ENCODE measurements at places on chromosomes 4 and X.

DNA sequence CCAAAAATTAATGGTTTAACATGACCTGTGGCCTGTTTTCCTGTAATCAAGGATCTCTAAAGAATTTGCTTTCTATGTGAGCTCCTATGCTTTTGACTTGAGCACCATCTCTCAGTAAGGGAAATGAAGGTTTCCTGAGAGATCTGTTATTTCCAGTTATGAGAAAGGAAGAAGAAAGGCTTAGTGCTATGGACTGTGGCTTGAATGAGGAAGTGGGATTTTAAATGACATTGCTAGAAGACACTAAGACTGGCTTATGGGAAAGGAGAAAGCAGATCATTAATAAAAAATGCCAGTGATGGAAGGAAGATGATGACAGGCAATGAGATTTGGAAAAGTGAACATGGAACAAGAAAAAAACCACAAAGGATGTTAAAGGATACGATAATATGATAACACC lies 285.4 kb downstream of the OPHN1 start:
- DNase-seq = no peak

- no peak for DNase-seq
Observed at GRCh38 chrX:12425496-12425895, 287.2 kb downstream of the FRMPD4 start.

GRCh38 chrX:85052636-85053343 lies 49.1 kb downstream of the APOOL start:
- DNase-seq = no peak

GRCh38 chr4:159542296-159542695 lies 439.4 kb downstream of the RAPGEF2 start:
- no peak for DNase-seq

DNA sequence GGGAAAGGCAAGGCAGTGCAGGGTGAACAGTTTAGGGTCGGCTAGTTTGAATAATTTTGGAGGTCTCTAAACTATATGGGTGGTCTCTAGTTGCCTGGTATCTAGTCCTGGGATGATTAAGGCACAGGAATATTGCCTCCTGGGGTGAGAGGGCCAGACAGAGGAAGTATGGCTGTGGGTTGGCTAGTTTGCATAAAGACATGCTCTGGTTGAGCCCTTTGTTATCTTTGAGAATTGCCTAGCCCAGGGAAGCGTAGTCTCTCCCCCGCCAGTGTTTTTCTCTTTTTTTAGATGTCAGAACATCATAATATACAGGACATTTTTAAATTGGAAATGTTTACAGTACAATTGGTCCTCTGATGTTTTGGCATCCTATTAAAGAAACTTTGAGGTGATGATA lies 163.5 kb downstream of the PWWP3B start:
- no peak for DNase-seq

DNA sequence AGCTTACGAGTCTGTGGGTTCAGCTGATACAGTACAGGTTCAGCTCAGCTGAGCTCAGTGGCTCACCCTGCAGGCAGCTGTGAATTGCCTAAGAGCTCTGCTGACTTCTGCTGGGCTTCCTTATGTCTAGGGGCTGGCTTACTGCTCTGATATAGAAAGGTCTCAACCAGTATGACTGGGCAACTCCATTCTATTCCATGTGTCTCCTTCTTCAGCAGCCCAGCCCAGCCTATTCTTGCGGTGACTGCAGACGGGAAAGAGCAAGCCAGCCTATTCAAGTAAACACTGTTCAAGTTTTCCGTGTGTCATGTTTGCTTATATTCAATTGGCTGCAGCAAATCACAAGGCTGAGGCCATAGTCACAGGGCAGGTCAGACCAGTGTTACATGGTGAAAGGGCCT lies 615.4 kb upstream of the ZFP42 start:
- DNase-seq = no peak

- DNase-seq = no peak
Observed at GRCh38 chr4:141328560-141329173, 108.0 kb downstream of the ZNF330 start.

GRCh38 chr4:145796346-145796745 lies 116.4 kb downstream of the C4orf51 start:
- no peak for DNase-seq

DNA sequence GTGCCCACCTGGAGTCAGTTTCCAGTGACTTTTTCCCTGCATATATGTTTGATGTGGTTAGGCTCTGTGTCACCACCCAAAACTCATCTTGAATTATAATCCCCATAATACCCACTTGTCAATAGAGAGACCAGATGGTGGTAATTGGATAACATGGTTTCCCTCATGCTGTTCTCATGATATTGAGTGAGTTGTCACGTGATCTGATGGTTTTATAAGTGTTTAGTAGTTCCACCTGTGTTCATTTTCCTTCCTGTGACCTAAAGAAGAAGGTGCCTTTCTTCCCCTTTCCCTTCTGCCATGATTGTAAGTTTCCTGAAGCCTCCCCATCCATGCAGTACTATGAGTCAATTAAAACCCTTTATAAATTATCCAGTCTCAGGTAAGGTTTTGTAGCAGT lies 740.9 kb downstream of the ARAP2 start:
- no peak for DNase-seq

GRCh38 chr4:152104901-152105357 lies 344.1 kb upstream of the GATB start:
- no peak for DNase-seq

DNA sequence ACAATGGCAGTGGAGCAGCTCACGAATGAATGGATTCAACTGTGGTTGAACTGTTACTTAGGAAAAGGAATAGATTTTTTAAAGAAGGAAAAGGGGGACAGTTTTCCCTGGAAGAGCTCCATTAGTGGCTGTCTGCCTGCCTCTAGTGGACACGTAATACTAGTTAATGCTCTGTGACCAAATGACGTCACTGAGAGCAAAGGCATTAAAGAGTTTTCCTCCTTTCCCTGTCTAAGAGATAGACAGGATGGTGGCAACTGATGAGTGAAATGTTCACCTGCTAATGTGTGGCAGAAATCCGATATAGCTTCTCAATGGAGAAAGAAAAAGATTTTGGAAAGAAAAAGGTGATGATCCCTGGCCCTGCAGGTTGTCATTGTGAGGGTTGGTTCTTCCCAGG lies 52.3 kb upstream of the SCML1 start:
- DNase-seq = no peak

GRCh38 chr4:158934996-158935669 lies 166.3 kb downstream of the FNIP2 start:
- no peak for DNase-seq

DNA sequence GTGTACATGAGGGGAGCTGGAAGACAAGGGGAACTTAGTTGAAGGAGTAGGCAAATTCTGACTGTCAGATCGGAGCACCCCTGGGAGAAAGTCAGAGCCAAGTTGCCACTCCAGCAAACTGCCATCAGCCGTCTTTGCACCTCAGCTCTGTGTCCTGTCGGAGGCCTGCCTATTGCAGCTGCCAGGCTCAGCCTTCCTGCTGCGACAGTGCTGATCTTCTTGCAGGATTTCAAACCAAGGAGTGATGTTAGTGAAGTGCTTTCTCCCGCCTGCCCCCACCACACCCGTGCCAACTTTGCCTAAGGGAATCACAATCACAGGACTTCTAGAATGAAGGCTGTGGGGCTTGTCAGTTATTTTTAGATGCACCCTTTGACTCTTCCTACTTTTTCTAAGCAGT lies 185.3 kb downstream of the KIT start:
- DNase-seq = no peak

- DNase-seq = no peak
Observed at GRCh38 chr4:107008115-107008514, 28.0 kb downstream of the DKK2 start.

DNA sequence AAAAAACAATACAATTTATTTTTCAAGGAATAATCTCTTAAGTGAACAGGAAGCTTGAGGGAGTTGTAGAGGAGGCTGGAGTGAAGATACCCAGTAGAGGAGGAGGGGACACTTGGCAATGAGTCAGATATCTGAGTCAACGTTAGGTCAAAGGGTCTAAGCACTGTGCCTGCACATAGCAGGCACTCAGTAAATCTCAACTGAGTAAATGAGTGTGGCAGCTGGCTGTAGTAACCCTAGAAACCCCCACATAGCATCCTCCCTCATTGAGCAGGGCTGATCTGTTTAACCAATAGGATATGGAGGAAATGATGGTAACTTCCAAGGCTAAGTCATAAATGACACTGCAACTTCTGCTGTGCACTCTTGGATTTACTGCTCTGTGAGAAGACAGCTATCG lies 186.0 kb upstream of the FAM241A start:
- no peak for DNase-seq

DNA sequence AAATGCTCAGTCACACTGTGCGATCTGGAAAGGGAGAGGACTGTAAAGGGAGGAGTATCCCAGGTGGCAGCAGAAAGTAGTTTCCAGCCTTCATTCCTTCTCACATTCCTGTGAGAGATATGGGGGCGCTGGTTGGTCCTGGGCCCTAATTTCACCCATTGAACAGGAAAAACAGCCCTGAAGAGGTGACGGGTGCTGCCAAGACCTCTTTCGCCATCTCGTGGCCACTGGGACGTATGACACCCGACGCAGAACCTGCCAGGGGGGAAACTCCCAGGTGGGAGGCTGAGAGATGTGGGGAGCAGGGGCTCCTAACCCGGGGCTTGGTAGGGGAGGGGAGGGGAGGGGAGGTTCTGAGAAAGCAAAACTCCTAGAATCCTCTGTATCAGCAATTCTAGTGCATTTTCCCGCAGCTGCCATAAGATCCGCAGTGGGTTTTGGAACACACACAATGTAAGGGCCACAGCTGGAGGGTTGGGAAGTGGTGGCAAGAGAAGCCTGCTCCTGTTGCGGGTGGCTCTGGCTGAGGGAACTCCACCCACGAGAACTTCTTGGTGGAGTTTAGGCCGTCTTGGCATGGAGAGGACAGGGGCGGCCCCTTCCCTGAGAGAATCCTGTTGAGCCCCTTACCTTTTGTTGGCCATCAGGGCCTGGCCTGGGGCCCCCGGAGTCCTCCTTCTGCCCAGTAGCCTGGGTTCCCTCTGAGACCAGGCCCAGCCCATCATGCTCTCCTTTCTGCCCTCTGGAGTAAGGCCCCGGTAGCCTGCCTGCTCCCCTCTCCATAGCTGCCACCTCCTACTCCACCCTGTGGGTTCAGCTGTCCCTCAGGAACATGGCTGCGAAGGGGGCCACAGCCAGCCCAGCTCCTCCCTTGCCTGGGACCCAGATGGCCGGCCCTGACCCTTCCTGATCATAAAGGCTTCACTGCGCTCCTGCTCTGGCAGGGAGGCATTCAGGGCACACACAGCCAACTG lies 134.1 kb downstream of the OR13H1 start:
- peak; percentile 48 for DNase-seq

- DNase-seq = no peak
Observed at GRCh38 chrX:18666614-18667013, 5.3 kb downstream of the RS1 start.

GRCh38 chr4:53680598-53680997 lies 89.3 kb upstream of the LNX1 start:
- DNase-seq = no peak

GRCh38 chr4:174332741-174333493 lies 49.2 kb downstream of the CEP44 start:
- DNase-seq = no peak

DNA sequence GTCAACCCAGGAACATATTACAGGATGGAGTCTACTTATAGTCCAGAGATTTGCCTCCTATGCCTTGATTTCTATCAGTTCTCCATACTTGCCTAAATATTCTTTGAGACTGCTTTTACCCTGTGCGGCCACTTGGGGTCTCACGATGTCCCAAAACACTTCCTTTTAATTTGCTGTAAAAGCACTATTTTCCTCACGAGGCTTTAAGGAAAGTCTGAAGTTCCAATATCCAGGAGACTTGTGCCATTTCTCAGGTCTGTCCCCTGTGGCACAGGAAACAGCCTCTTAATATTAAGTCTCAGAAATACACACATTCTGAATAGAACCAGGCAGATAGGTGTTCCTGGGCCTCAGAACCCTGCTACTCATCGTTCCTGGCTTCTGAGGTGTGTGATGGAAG lies 142.9 kb downstream of the TMEM164 start:
- no peak for DNase-seq

GRCh38 chr4:5337731-5338130 lies 286.5 kb downstream of the STK32B start:
- no peak for DNase-seq

DNA sequence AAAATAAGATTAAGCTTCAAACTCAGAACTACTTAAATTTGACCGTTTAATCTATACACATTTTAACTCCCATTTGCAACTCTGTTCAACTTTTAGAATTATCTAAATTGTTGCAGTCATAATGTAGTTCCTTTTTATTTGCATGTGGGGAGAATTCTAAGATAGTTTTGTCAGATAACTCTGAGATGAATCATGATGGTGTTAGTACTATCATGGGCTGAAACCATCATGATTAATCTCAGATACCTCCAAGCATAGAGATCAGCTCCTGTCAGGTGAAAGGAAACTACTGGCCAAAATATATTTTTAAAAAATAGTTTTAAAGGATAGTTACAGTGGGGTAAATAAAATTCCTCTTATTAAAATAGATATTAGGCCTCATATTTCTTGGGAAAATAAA lies 39.0 kb downstream of the FBXO8 start:
- DNase-seq = no peak

- DNase-seq = no peak
Observed at GRCh38 chr4:141391293-141391692, 170.6 kb downstream of the ZNF330 start.

- DNase-seq = no peak
Observed at GRCh38 chr4:47974566-47974965, 41.9 kb downstream of the CNGA1 start.

- no peak for DNase-seq
Observed at GRCh38 chr4:132344924-132345828, 803.9 kb upstream of the PCDH10 start.

GRCh38 chrX:74980802-74981201 lies 55.5 kb upstream of the NEXMIF start:
- no peak for DNase-seq

- DNase-seq = no peak
Observed at GRCh38 chr4:8394061-8394519, 46.4 kb downstream of the ACOX3 start.

DNA sequence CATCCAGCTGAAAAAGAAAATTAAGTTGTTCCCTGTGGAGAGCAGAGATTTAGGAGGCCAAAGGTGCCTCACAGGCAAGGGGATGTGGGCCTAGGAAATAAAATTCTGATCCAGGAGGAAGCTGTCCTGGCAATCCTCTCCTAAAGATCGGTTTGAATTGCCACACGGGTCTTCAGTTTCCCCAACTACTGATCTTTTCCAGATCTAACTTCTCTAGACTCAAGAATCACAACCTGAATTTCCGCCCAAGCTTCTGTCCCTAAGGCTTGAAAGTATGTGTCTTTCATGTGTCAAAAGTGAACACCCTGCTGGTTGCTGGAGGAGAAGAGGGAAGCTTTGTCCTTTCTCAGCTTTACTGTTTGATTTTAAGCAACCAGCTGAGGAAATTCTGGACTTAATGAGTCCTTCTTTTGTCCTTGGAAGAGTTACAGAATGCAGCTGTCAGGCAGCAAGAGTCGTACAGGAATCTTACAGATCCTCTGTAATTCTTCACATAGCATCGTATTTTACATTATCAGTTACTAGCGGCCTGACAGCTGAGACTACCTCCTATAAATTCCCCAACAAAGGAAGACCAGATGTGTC lies 93.8 kb downstream of the INPP4B start:
- no peak for DNase-seq

DNA sequence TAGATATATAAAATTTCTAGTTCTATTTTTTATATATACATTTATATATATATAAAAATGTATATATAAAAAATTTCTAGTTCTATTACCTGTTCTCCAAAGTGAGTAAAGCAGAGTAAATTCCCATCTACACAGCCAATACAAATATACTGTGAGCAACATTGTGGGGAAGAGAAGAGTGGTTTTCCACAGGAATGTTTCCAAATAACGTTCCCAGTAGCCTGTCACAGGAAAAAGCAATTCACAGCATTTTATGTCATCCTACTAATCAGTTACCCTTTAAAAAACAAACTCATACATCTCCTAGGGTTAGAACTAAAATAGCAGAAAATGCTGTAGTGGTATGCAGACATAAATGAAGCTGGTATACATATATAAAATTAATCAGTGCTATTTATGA lies 44.5 kb downstream of the AASDH start:
- DNase-seq = no peak
